ENCODE measurements at places on chromosomes 4 and X. TPM values are rescaled to one million over a fixed set of nuclear protein-coding genes. Genes with fewer than 3 reads are reported as not detected.

Gene CSN1S1
- not detected for polyA plus RNA-seq

DNA sequence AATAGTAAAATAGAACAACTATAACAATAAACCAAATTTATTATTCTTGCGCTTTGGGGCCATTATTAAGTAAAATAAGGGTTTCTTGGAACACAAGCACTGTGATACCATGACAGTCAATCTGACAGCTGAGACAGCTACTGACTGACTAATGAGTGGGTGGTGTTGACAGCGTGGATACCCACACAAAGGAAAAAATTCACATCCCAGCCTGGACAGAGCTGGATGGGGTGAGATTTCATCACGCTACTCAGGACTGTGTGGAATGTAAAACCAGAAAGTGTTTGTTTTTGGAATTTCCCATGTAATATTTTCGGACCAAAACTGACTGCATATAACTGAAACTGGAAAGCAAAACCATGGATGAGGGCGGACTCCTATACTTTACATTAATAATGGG is 48.8 kb downstream of the IGFBP7 start:
- DNase-seq, result no peak

DNA sequence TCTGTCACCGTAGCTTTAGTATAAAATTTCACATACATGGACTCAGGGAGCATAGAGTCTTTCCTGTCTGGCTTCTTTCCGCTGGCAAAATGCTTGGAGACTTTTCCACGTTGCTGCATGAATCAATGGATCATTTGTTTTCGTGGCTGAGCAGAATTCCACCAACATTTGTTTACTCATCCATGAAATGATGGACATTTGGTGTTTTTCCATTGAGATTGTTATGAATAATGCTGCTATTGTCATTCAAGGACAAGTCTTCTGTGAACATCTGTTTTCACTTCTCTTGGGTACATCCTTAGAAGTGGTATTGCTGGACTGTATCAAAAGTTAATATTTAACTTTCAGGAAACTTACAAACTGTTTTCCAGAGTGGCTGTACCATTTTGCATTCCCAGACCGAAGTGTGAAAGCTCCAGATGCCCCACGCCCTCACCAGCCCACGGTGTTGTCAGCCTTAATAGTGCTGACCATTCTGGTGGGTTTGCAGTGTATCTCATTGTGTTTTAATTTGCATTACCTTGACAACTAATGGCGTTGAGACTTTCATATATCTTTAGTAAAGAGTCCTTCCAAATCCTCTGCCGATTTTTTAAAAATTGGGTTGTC is 5.8 kb upstream of the TMEM271 start:
- no peak for DNase-seq

- no peak for DNase-seq
These were observed 68.4 kb downstream of the NSG1 start for GRCh38 chr4:4455210-4455865.

GRCh38 chrX:119190091-119190681 is 45.9 kb upstream of the PGRMC1 start:
- DNase-seq, result peak; percentile 93

GRCh38 chr4:185878633-185879032 is 66.6 kb upstream of the SORBS2 start:
- no peak for DNase-seq

DNA sequence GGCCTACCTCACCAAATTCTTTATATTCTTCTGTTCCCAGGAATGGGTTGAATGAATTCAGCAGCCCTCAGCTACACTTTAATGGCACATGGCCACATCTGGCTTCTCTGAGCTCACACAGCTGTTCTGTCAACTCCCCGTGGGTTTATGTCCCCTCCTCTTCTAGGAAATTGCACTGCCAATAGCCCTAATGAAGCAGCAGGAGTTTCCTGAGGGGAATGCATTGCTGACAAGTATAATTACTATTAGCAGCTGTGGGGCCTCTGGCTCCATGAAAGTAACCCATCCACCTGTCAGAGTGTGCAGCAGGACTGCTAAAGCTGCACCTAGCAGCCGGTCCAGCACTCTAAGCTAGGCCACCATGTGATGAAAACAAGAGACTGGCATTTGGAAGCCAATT is 50.3 kb downstream of the FTHL17 start:
- DNase-seq, result peak; percentile 75

Measured in muscle of back (tissue), 13 donors.